Activated naive CD8-positive, alpha-beta T cell treated with anti-CD3 and anti-CD28 coated beads for 36 hours (primary cell): ENCODE measurements at places on chromosomes 6 and 20. TPM values are rescaled to one million over a fixed set of nuclear protein-coding genes. Genes with fewer than 3 reads are reported as not detected.

DNA sequence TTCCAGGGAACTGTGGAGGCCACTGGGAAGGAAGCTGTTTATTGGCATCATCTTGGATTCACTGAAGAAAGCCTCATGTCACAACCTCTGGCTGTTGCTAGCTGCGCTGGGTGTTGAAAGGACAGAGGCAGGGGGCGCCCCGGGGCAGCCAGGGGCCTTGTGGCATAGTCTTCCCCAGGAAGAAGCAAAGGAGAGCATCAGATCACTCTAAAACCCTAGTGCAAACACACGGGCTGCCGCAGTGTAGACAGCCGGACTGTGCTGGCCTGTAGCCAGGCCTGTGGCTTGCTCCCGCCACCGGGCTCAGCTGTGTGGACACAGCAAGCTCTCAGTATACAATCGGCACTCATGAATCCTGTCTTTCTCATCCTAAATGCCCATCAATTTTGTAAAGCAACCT is 23.8 kb upstream of the SMOC2 start:
- DNase-seq, result no peak

DNA sequence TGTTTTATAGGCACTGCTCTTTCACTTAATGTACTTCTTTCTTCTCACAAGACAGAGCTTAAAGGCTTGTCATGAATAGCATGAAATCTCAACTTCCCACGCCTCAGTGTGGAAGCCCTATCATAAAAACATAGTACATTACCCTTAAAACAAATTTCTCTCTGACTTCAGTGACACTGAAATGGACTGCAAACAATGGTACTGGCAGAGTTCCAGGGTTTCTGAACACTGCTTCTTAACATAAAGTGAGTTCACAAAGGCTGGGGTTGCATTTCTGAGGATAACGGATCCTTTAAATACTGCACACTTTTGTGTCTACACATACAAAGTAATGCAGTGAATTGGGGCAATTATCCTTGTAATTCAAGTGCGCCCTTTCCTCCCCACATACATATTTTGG is 32.3 kb upstream of the PLEKHG1 start:
- DNase-seq, result no peak

GRCh38 chr6:20402342-20403069 is 827 bp downstream of the E2F3 start:
- DNase-seq, result peak; percentile 38

- DNase-seq, result no peak
Observed at GRCh38 chr20:15378151-15378550, 1040.7 kb upstream of the FLRT3 start.

- no peak for DNase-seq
Observed at GRCh38 chr6:27312950-27313271, 838 bp upstream of the POM121L2 start.

GRCh38 chr6:145885431-145885830 is 70.8 kb upstream of the FBXO30 start:
- DNase-seq, result no peak

GRCh38 chr6:167907837-167908681 is 81.3 kb downstream of the AFDN start:
- no peak for DNase-seq

GRCh38 chr6:111541026-111541681 is 58.1 kb upstream of the REV3L start:
- DNase-seq, result no peak

GRCh38 chr6:140252099-140252498 is 877.7 kb upstream of the CITED2 start:
- DNase-seq, result no peak

GRCh38 chr6:28586962-28587745 is 61.5 kb downstream of the GPX5 start:
- peak; percentile 76 for DNase-seq

DNA sequence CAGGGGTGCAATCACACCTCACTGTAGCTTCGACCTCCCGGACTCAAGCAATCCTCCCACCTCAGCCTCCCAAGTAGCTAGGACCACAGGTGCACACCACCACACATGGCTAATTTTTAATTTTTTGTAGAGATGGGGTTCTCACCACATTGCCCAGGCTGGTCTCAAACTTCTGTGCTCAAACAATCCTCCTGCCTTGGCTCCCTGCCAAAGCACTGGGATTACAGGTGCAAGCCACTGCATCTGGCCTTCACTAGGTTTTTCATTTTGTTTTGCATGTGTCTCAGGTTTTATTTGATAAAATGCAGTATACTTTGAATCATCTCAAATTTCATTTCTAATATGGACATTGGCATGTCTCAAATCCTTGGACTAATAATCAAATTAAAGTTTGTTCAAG is 98.7 kb downstream of the SLC16A10 start:
- DNase-seq, result no peak

DNA sequence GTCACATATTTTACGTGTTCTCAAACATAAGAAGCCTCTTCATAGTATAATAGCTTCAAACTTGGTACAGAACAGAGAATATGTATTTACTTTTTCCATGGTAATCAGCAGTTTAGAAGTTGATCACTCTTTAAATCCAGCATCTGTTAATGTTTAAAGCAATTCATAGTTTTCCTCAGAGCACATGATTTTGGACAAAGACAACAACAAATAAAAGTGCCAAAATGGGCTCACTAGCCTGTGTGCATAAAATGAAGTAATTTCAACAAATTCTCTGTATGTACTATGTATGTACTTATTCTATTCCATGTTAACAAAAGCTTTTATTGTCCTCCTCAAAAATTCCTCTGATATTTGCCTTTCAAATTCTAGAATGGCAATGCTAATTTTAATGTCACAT is 38.1 kb upstream of the UST start:
- no peak for DNase-seq

- no peak for DNase-seq
Observed at GRCh38 chr6:125097186-125097585, 56.4 kb upstream of the TPD52L1 start.

GRCh38 chr20:49966861-49967260 is 15.9 kb upstream of the SNAI1 start:
- no peak for DNase-seq

- no peak for DNase-seq
Observed at GRCh38 chr6:3348821-3349220, 90.1 kb downstream of the PSMG4 start.

DNA sequence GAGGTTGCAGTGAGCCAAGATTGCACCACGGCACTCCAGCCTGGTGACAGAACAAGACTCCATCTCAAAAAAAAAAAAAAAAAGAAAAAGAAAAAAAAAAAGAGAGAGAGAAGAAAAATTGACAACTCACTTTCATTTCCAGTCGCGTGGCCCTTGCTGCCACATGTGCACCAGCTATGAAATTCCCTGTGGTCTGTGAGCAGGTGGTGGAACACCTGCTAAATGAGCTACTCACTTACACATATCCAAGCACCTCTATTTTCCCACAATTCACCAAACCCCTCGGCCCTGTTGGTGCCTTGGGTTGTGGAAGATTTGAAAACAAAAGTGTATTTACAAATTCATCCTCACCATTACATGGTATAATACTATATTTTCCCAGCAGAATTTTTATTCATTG is 105.2 kb upstream of the ASF1A start:
- no peak for DNase-seq

DNA sequence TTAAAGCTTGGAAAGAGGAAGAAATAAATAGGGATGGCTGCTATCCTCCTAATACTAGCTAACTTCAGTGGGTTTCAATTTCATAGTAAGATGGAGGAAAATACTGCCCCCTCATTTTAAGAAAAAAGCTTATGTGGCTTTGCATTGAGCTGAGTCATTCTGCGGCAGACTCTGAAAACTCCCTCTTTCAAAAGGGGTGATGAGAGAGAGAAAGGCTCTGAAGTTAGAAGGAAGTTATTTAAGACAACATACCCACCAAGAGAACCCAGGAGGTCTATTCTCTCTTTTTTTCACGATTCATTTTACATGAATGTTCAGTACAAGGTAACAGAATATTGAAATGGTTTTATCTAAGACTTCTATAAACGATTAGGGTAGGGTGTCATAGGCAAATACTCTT is 4.5 kb downstream of the PRDM13 start:
- no peak for DNase-seq

DNA sequence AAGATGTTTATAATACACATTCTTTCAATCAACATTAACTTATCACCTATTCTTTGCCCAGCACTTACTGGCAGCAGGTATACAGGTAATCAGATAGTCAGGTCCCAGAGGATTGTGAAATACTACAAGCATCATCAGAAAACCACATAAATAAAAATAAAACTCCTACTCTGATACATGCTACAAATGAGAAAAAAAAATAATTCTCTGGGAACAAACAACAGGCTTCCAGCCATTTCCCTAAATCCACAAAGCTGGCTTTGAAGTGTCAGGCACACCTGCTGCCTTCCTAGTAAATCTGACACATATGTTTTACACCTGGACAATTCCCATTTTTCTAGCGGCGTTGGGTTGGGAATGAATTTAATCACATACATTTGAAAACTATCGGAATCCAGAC is 384.5 kb upstream of the CDH4 start:
- DNase-seq, result no peak

DNA sequence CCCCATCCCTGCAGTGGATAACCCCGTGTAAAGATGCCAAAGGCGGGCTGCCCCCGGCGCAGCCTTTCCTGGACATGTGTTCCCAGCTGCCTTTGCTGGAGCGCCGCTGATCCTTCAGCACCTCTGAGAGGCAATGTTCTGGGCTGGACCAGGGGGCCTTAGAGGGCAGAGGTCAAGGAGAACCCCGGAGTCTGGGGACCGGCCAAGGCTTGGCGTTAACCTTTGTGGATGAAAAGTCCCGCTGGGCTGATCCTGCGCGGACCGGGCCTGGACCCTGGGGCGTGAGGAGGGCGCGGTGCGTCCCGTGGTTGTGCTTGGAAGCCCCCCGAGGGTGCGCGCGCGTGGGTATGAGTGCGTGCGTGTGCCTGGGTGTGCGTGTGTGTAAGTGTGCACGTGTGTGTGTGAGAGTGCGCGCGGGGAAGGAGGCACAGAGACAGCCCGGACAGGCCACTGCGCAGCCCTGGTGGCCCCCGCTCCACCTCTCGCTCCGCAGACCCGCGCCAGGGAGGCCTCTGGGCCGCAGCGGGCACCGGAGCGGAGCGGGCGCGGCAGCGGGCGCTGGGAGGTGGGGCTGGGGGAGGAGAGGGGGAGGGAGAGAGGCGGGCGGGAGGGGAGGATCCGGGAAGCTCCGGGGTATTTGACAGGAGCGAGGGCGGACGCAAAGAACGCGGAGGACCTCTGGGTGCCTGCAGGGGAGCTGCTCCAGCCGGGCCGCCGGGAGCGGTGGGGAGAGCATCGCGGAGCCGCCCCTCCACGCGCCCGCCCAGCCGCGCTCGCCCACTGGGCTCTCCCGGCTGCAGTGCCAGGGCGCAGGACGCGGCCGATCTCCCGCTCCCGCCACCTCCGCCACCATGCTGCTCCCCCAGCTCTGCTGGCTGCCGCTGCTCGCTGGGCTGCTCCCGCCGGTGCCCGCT is at the start of gene SMOC2:
Gene SMOC2 (plus strand): TSS at position 665 of the 914 bp plus-strand sequence. CDS start 187 bp downstream, at position 852.
- DNase-seq, result no peak

- DNase-seq, result no peak
Observed at GRCh38 chr6:24004062-24004461, 122.0 kb upstream of the NRSN1 start.

GRCh38 chr6:157961153-157961831 is 20.4 kb upstream of the SYNJ2 start:
- DNase-seq, result no peak

GRCh38 chr6:123821112-123821511 is 17.4 kb downstream of the NKAIN2 start:
- no peak for DNase-seq

DNA sequence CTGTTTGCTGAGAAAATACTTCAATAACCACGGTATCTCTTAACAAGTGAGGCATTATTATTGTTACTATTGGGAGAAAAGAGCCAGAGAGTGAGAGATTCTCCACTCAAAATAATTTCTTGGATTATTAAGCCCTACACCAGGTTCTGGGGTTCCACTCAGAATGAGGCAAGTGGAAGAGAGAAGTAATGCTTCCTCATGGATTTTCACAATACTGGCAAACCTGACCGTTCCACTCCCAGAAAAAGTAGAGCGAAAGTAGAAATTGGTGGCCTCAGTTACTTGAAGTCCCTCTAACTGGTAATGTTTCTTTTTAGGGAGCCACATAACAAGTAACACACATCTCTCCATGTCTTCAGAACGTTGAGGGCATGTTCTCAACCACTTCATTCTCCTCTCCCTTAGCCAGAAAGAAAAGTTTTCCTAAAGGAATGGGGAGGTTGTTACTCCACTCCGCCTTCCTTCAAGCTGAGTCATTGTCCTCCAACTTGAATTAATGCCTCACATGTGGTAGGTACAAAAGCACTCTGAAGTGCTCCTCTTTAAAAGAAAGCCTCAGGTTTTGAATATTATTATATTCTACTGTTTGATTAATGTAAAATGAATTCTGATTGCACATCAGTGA is 1.9 kb downstream of the BAG2 start:
- DNase-seq, result no peak

DNA sequence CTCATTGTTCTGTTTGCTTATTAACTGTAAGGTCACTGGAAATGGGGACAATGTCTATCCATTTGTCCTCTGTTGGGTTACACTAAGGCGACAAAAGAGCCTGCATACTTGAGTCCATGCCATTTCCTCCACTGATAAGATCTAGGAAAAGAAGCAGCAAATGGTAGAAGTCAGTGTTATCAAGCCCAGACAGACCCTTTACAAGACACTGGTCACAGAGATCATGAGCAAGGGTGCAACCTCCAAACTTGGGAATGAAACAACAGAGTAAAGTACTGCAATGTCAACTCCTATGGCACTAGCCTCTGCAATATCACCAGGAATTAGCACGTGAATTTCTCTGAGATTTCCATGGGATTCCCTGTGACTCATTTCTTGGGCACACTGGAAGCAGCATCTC is 126.9 kb downstream of the ID4 start:
- DNase-seq, result no peak

- DNase-seq, result no peak
Observed at GRCh38 chr6:79640146-79641111, 9.3 kb downstream of the SH3BGRL2 start.

LCA5 gene
- 0.32 TPM for total RNA-seq

OPRM1 gene
- total RNA-seq, result not detected

BYSL gene
- total RNA-seq, result 79.1 TPM

SLC17A9 gene
- 52.1 TPM for total RNA-seq

MRAP2 gene
- not detected for total RNA-seq

CST2 gene
- total RNA-seq, result not detected

HS3ST5 gene
- not detected for total RNA-seq

PAK5 gene
- total RNA-seq, result not detected

SMOC2 gene
- total RNA-seq, result not detected

TFAP2A gene
- total RNA-seq, result 0.10 TPM

MOCS1 gene
- total RNA-seq, result 4.1 TPM

SPTLC3 gene
- total RNA-seq, result 1.7 TPM

SASH1 gene
- total RNA-seq, result 0.04 TPM
